Putamen (tissue), 1 donor: ENCODE measurements at places on chromosomes 11 and 22.
A peak's percentile ranks its signal among the peaks of the same experiment; 100 is the strongest.

DNA sequence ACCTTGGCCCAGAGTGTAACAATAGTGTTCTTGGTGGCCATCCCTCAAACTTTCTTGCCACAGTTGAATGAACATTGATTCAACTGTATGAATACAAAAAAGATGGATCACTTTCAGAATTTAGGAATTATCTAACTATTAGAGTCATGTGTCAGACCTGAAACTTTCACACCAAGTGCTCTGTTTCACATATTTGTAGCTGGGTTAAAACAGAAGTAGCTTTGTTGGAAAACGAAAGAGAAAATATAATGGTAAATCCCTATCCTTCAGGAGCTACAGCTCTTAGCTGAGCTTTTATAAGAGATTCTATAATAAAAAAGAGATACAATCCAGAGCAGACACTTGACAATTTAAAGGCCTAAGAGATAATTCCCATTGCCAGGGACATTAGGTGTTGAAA is 719.3 kb downstream of the JRKL start:
- DNase-seq, result no peak

DNA sequence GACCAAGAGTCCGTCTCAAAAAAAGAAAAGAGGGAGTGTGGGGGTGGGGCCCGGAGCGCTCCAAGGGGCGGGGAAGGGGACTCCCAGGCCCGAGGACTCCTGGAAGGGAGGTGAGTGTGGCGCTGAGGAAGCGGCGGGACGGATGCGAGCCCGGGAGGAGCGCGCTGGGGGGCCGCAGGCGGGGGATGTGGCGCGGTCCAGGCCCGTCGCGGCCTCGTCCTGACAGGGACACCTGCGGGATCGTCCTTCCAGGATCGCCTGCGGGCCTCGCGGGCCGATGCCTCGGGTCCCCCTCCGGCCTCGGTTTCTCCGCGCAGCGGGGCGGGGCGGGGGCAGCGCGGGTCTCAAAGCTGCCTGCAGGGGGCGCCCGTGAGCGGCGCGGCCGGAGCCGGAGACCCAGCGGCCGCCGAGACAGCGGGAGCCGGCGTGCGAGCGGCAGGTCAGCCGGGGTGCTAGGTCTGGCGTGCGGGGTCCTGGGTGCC is 3.8 kb upstream of the ADORA2A start:
- DNase-seq, result no peak

DNA sequence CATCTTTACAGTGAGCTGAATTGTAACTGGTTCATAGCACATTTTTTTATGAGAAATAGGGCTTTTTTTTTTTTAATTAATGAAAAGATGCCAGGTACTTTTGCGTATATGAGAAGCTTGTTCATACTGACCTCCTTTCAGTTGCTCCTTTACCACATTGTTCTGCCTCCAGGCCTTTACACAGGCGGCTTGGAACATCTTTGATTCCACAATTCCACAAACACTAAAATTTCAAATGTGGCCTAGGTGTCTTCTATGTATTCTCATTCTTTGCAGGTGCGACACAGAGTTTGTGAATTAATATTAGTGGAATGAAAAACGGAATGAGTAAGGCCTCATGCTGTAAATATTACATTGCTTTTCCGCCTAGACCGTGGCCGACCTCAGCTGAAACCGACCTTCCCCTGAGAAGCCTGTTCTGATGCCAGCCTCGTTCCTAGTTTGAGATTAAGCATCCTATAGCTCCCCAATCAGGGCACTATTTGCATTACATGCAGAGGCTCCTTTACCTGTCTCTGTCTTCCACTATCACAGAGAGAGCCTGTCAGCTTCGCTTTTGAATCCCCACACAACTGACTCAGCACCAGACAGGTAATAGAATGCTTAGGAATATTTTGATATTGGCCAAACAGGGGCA is 125.8 kb downstream of the LDLRAD3 start:
- DNase-seq, result no peak

DNA sequence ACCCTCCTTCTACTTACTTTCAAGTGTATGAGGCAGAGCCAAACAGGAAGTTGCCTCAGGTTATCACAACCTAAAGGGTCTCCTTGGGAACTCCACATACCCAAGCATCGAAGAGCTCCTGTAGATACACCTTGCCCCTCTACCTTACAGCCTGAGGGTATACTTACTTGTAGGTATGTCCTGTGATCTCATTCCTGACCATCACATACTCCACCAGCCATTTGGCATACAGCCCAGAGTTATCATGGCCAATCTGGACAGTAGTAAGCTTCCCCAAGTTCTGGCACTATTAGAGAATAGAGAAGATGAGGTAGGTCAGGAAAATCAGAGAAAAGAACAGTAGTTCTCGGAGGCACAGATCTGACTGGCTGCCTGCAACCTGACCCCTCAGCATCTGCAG is 53.4 kb upstream of the SCUBE2 start:
- no peak for DNase-seq

GRCh38 chr11:14519597-14519916 is 629 bp downstream of the PSMA1 start:
- no peak for DNase-seq

DNA sequence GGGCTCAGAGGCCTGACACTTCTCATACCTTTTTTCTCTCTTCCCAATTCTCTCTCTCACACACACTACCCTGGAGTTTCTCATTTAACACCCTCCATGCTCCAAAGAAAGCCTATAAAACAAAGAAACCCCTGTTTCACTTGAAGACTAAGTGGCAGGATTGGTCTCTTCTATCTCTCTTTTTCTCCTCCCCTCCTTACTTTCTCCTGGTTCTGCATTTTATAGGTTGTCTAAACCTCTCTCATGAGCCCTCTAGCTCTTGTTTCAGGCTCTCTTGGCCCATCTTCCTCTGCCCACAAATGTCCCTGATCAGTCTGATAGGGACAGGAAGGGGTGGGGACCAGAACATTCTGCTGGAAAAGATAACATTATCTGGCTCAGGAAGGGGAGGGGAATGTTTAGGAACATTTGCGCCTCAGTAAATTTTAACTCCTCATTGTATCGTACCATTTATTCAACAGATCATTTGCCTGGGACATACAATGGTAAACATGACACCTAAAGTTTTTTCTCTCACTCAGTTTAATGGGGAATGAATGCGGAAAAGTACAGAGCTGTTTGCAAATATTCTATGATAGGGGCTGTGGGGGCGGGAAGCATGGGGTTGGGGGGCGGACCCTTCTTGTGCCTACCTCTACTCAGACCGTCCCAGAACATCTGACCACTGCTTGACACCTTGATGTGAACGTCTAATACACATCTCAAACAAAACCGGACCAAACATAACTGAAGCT is 10.8 kb downstream of the CRYBA4 start:
- no peak for DNase-seq

GRCh38 chr22:44685384-44686056 is 16.5 kb upstream of the PRR5 start:
- no peak for DNase-seq

DNA sequence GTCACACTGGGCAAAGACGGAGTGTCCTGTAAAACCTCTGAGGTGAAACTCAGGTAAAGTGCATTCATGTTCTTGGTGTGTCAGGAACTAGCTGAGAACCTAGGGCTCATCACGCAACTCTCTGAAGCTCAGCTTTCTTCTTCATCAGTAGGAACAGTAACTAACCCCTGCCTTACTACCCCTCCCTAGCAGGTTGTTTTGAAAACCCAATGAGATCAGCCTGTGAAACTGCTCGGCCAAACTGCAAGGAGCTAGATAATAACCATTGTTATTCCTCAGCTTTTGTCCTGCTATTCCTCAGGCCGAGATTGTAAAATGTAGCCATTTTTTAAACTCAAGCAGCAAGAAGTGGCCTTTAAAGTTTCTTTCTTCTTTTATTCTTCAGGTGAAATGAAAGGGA is 9.8 kb upstream of the FJX1 start:
- no peak for DNase-seq

GRCh38 chr22:39244496-39245129 is at the start of gene PDGFB:
Gene PDGFB, minus strand, starts transcription at chr22:39244982. Its CDS starts 1,019 bp downstream, at chr22:39243963.
- no peak for DNase-seq

GRCh38 chr11:119608201-119608600 is 120.8 kb downstream of the NECTIN1 start:
- peak; percentile 56 for DNase-seq
